CD4-positive, alpha-beta T cell treated with Interleukin-1 beta for 1 hour (primary cell): ENCODE measurements at places on chromosomes 13 and 19.

DNA sequence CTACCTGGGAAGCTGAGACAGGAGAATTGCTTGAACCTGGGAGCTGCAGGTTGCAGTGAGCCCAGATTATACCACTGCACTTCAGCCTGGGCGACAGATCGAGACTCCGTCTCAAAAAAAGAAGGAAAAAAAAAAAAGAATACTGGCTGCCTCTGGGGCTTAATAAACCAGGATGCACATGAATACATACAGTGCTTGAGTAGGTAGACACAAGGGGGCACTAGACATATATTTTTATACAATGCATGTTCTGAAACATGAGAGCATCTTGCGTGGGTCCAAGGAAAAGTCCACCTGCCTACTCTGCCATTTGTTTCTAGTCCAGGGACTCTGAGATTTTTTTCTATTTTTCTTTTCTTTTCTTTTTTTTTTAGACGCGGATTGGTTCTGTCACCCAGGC lies 31.2 kb downstream of the KEAP1 start:
- peak; percentile 45 for DNase-seq

DNA sequence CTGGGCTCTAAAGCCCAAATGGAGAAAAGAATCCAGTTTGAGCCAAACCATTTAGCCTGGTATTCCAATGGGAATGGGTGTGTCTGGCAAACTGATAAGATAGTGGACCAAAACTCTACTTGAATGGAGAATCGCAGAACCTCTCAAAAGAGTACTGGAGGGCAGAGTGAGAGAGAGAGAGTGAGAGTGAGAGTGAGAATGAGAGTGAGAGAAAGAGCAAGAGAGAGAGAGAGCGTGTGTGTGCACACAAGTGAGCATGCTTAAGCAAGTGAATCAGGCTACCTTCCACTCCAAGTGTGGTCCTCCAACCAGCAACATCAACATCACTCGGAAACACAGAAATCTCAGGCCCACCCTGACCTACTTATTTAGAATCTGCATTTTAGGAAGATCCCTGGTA lies 58.8 kb downstream of the UQCRFS1 start:
- no peak for DNase-seq

- DNase-seq, result no peak
Measured at GRCh38 chr13:47917022-47917574, 84.0 kb downstream of the SUCLA2 start.

GRCh38 chr19:398719-399118 lies 10.2 kb downstream of the C2CD4C start:
- DNase-seq, result no peak

- DNase-seq, result no peak
Measured at GRCh38 chr13:75770592-75771011, 134.5 kb downstream of the LMO7 start.

DNA sequence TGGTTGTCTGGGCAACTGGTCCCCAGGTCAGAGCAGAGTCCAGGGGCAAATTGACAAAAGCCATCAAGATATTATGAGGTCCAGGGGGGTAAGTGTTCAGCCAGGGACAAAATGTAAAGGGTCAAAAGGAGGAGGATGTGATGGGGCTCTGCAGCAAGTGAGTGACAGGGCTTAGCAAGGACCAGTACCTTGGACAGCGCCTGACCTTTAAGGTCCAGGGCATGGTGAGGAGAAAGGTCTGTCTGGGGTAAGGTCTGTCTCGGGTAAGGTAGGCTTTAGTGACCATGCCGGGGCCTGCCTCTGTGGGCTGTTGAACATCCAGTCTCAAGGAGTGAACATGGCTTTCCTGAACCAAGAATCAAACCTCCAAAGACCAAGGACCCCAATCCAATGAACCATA lies 6.3 kb upstream of the ZNF358 start:
- DNase-seq, result no peak

GRCh38 chr13:50025436-50025835 lies 10.2 kb downstream of the KCNRG start:
- no peak for DNase-seq

DNA sequence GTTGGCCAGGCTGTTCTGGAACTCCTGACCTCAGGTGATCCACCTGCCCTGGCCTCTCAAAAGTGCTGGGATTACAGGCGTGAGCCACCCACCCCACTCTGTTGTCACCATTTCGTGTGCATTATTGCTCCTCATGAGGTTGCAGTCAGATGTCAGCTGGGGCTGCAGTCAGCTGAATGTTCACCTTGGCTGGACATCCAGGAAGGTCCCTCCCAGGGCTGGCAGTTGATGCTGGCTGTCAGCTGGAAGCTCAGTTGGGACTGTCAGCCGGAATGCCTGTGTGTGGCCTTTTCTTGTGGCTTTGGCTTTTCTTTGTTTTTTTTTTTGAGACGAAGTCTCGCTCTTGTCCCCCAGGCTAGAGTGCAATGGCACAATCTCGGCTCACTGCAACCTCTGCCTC lies 6.6 kb downstream of the MEGF8 start:
- no peak for DNase-seq
